Type B pancreatic cell (in vitro differentiated cells): ENCODE measurements at places on chromosomes 6 and 20. TPM values are rescaled to one million over a fixed set of nuclear protein-coding genes. Genes with fewer than 3 reads are reported as not detected.

- DNase-seq = no peak
Observed at GRCh38 chr6:113695516-113695915, 161.6 kb upstream of the MARCKS start.

GRCh38 chr6:19356692-19357091 is 480.5 kb upstream of the ID4 start:
- no peak for DNase-seq

DNA sequence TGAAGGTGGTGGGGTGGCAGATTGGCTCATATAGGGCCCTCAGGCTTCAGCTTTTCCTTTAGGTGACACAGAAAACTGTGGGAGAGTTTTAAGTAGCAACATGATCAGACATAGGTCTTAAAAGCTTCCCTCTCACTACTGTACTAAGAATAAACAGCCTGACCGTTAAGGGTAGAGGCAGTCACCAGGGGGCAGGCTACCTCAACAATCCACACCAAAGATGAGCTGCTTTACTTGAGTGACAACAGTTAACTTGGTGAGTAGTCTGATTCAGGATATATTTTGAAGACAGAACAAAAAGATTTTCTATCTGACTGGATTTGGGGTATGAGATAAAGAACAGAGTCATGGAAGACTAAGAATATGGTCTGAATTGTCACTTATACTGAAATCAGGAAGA is 193.1 kb upstream of the SHLD1 start:
- DNase-seq = no peak

DNA sequence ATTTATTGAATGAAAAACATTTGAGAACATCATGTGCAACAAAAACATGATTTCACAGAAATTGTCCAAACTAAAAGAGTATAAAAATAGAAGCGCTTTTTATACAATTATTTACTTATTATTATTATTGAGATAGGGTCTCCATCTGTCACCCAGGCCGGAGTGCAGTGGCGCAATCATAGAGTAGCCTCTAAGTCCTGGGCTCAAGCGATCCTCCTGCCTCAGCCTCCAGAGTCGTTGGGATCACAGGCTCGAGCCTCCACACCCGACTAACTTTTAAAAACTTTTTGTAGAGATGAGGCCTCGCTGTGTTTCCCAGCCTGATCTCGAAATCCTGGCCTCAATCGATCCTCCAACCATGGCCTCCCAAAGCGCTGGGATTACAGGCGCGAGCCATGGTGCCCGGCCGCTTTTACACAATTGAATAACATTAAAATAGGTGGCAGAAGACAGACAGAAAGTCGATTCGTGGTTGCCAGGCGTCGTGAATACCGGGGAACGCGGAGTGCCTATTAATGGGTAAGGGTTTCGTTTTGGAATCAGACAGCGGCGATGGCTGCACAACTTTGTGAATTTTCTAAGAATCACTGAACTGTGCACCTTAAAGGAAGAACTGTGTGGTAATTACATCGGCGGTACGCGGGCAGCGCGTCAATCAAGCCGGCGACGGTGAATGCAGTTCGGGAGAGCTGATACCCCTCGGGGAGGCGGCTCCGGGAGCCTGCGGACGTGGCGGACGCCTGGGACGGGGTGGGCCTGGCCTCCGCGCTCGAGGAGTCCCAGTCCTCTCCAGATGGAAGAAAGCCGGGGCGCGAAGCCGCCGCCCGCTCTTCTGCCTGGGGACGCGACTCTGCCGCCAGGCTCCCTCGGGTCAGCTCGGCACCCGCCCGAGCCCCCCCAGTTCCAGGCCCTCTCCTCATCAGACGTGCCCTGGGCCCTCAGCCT is 807 bp downstream of the TBC1D20 start:
- peak; percentile 76 for DNase-seq

DNA sequence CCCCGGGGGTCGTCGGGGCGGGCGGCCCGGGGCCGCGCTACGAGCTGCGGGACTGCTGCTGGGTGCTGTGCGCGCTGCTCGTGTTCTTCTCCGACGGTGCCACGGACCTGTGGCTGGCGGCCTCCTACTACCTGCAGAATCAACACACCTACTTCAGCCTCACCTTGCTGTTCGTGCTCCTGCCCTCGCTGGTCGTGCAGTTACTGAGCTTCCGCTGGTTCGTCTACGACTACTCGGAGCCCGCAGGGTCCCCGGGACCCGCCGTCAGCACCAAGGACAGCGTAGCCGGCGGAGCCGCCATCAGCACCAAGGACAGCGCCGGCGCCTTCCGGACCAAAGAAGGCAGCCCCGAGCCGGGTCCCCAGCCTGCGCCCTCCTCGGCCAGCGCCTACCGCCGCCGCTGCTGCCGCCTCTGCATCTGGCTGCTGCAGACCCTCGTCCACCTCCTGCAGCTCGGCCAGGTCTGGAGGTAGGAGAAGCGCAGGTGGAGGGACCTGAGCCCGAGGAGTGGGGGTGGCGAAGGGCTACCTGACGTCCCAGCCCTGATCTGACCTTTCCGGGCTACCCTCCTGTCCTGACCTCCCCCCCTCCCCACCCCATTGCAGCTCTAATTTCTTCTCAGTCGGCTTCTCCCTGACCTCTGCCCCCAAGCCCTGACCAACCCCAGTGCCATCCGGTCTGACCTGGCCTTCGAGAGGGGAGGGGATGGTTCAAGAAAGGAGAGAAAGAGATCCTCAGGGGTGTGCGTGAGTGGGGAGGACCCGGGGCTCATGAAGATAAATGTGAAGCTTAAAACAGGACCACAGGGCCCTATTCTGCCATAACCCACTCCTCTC is 558 bp downstream of the XKR7 start:
- peak; percentile 99 for DNase-seq

GRCh38 chr6:34914358-34914757 is 25.3 kb downstream of the ANKS1A start:
- DNase-seq = no peak

- DNase-seq = no peak
Observed at GRCh38 chr20:25016471-25016870, 23.9 kb upstream of the APMAP start.

DNA sequence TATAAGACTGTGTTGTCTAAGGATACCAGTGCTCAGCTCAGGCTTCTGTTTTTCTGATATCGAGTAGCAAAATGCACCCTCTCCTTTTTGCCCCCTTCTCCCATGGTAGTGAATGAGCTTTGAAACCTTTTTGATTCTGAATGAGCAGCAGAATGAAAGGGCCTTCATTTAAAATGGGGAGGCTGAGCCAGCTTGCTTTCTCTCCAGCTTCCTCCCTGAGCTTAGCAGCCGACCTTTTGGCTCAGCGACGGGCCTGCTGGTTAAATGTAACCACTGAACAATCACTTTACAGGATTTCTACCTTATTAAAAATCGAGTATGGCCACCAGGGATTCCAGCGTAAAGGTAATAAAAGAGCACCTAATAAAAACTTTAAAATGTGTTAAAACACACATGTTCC is 133.7 kb upstream of the SPACA1 start:
- DNase-seq = no peak

DNA sequence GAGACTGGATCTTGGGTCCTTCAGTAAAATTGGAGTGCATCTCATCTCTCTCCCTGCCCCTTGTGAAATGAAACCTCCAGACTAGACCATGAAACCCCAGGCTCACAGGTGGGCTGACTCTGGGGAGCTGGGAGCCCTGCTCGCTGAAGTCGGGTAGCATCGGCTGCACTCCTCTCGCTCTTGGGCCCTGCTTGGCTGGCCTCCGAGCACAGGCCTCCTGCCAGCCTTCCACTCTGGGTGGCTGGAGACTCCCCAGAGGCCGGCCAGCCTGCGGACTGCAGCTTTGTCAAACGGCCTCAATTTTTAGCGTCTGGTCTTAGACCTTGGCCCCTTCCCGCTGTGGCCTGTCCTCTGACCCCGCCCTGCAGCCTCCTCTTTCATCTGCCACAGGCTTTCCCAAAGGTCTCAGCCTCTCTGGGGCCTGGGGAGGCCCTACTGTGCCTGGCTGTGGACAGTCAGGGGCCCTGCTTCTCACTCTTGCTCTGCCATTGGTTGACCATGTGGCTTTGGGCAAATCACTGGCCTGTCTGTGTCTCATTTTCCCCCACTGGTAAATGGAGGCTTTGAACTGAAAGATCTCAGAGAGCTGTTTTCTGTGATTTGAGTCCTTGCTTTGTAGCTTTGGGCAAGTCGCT is 45.1 kb downstream of the SRC start:
- no peak for DNase-seq

DNA sequence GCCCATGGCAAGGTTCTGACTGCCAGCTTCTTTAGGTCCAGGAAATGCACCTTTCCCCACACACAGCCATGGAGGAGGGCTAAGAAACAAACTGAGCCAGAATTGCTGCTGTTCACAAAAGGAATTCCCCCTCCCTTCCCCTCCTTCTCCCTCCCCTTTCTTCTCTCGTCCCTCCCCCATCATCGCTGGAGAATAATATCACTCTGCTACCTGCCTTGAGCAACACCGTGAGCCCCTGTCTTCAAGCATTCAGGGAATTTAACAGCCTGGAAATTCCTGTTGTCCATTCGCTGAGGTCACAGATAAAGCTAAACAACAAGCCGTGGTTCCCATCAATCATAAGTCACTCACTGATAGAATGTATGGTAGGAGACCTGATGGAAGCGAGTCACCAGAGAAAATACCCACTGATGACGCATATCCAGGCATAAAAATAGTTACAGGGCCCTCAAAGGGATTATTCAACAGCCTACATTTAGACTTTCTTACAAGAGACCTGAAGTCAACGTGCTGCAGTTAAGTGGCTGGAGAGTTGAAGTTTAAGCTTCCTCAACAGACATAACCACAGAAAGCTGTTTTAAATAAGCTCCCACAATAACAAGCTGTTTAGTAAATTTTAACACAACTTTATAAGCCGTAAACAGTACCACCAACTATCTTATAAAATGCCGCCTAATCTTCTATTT is 59.7 kb downstream of the HIVEP2 start:
- DNase-seq = no peak

GRCh38 chr6:26593278-26594130 is 3.2 kb upstream of the ABT1 start:
- no peak for DNase-seq

DNA sequence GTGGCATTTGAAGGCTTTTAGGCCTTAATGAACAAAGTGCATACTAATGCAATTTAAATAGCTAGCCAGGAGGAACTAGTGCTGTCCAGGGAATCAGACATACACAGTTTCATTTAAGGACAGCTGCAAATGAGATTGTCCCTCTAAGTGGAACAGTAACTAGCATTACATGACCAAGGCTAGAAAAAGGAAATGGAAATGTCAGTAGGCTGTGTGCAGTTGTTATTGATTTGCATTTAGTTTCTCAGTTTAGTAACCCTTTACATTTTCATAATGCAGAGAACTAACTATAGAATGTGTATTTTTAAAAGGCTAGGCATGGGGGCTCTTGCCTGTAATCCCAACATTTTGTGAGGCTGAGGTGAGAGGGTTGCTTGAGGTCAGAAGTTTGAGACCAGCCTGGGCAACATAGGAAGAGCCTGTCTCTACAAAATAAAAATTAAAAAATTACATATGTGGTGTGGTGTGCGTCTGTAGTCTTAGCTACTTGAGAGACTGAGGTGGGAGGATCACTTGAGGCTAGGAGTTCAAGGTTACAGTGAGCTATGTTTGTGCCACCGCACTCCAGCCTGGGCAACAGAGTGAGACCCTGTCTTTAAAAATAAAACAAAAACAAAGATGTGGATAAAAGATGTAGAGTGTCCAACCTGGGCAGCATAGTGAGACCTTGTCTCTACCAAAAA is 468.0 kb downstream of the UTRN start:
- DNase-seq = no peak

GRCh38 chr6:96249755-96250154 is 234.0 kb downstream of the FUT9 start:
- no peak for DNase-seq

GRCh38 chr6:88115307-88115706 is 50.8 kb downstream of the CNR1 start:
- no peak for DNase-seq

GRCh38 chr6:41634657-41635056 is 3.6 kb upstream of the MDFI start:
- DNase-seq = no peak

- no peak for DNase-seq
Observed at GRCh38 chr6:37283671-37284151, 25.8 kb upstream of the TMEM217 start.

DNA sequence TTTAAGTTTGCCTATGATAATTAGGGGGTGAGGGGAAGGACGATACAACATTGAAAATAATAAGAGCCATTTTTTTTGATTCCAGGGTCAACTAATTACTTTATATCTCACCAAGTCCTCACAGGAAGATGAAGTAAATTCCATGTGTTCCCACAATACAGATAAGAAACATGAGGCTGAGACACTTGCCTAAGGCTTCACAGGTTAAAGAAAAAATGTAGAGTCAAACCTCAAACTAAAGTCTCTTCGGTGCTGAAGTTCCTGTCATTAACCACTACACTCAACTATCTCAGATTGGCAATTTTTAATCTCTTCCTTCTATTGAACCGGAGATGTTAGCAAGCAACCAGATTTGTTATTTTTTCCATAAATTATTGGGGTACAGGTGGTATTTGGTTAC is 33.0 kb downstream of the MRAP2 start:
- no peak for DNase-seq

DNA sequence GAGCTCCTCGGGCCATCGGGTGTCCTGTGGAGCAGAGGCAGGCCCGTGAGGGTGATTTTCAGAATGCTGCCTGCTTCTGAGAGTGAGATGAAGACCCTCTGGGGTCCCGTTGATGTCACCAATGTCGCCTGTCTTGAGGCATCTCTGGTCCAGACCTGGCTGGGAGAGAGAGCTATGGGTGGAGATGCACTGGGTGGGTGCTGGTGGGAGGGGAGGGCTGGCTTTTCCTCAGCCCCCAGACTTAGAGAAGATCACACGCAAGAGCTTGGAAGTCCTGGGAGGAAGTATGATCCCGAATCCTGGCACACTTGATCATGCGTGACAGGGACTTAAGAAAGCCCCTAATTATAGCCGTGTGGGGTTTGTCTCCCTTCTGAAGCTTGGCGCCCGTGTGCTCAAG is 103.2 kb upstream of the CD93 start:
- no peak for DNase-seq

GRCh38 chr6:36141091-36141490 is 10.8 kb downstream of the MAPK13 start:
- DNase-seq = no peak

- no peak for DNase-seq
Observed at GRCh38 chr20:47285189-47285588, 71.3 kb downstream of the ZMYND8 start.

GRCh38 chr20:57710841-57711240 is 1.0 kb upstream of the PMEPA1 start:
- DNase-seq = no peak

- no peak for DNase-seq
Observed at GRCh38 chr20:53621482-53622246, 28.0 kb upstream of the ZNF217 start.

- DNase-seq = no peak
Observed at GRCh38 chr6:154161689-154162088, 122.6 kb downstream of the OPRM1 start.

The SLPI gene
- 35.7 and 73.6 TPM in 2 replicates for total RNA-seq

The HUS1B gene
- 0.41 and 0.93 TPM in 2 replicates for total RNA-seq

The SIRPB1 gene
- total RNA-seq = 0.95 and 1.0 TPM in 2 replicates

The GPR6 gene
- not detected in 2 replicates for total RNA-seq

The OVOL2 gene
- total RNA-seq = 7.3 and 17.5 TPM in 2 replicates

The UFL1 gene
- total RNA-seq = 21.9 and 25.1 TPM in 2 replicates

The SMAP1 gene
- total RNA-seq = 22.8 and 24.2 TPM in 2 replicates
